Activated naive CD8-positive, alpha-beta T cell treated with anti-CD3 and anti-CD28 coated beads, Interleukin-2, amount 50 U/mL, for 24 hours (primary cell): ENCODE measurements at places on chromosomes 12 and 14.

DNA sequence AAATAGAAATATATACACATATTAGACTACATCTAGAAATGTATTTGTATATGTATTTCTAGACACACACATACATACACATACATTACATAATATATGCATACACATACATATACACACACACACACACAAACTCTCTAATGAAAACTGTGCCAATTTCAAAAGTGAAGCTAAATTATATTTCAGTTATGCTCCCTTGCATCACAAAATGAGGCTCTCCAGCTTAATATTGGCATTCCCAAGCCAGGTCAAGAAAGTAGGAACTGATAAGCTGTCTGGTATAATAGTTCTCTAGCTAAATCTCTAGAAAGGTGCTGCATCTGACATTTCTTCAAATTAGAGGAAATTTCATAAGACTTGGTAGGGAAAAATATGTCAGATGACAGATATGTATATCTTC lies 56.9 kb downstream of the GARIN6 start:
- no peaks in the 10 kb centered on the region for H3K27me3 ChIP-seq
- no peak overlapping the region for H3K27ac ChIP-seq
- no peak for DNase-seq
- no peak overlapping the region for H3K4me3 ChIP-seq
- no peaks in the 10 kb centered on the region for H3K4me1 ChIP-seq
- H3K36me3 ChIP-seq = no peaks in the 10 kb centered on the region

DNA sequence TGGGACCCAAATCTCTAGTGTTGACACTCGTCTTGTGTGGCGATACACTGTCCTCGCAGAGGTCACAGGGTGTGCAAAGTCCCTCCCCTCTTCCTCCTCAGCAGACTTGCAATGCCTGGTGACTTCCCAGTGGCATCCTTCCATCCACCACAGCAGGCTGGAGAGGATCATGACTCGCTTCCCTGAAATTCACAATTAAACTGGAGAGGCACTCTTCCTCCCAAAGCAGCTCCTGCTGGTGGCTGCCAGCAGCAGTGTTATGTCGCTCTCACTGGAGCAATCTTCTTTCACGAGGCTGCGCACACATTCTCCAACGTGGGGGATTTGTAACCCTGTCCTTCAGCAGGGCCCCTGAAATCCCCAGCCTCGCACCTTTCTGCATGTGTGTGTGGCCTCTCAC lies 145.2 kb upstream of the TMCC3 start:
- DNase-seq = no peak
- no peak overlapping the region for H3K27ac ChIP-seq
- H3K4me3 ChIP-seq = no peak overlapping the region
- peaks cover 4% of the 10 kb centered on the region for H3K27me3 ChIP-seq
- no peaks in the 10 kb centered on the region for H3K36me3 ChIP-seq
- no peaks in the 10 kb centered on the region for H3K4me1 ChIP-seq

GRCh38 chr14:60014402-60014801 lies 77.3 kb upstream of the PCNX4 start:
- H3K4me1 ChIP-seq = no peaks in the 10 kb centered on the region
- peaks cover 10% of the 10 kb centered on the region for H3K27me3 ChIP-seq
- no peak overlapping the region for H3K27ac ChIP-seq
- no peak overlapping the region for H3K4me3 ChIP-seq
- DNase-seq = no peak

- H3K27me3 ChIP-seq = no peaks in the 10 kb centered on the region
- no peak for DNase-seq
- no peak overlapping the region for H3K27ac ChIP-seq
- H3K36me3 ChIP-seq = peaks cover 12% of the 10 kb centered on the region
- no peak overlapping the region for H3K4me3 ChIP-seq
- H3K4me1 ChIP-seq = peaks cover 19% of the 10 kb centered on the region
Observed at GRCh38 chr12:111953455-111953854, 59.5 kb downstream of the TMEM116 start.

DNA sequence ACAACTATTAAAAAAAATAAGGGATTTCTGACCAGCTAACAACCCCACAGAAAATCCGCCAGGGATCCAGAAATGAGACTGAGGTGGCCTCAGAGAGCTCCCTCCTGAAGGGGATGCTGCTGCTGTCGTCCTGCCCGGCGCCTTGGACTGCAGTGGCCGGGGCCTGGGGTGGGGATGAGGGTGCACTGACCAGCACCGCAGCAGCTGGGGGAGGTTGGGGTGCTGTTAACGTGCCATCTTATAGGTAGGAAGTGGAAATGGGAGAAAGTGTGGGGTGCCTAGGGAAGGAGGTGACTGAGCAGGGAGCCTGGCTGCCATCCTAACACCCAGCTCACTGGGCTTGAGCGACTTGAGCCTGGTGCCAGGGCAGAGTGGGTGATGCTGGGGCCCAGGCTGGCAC lies 32.0 kb downstream of the DDX11 start:
- H3K4me1 ChIP-seq = no peaks in the 10 kb centered on the region
- H3K36me3 ChIP-seq = peaks cover 7% of the 10 kb centered on the region
- H3K4me3 ChIP-seq = no peak overlapping the region
- no peaks in the 10 kb centered on the region for H3K27me3 ChIP-seq

GRCh38 chr12:126781593-126781992 lies 1485.4 kb upstream of the TMEM132C start:
- H3K4me1 ChIP-seq = no peaks in the 10 kb centered on the region
- H3K27ac ChIP-seq = no peak overlapping the region
- H3K36me3 ChIP-seq = no peaks in the 10 kb centered on the region
- H3K27me3 ChIP-seq = no peaks in the 10 kb centered on the region

GRCh38 chr14:80930836-80931389 lies 10.6 kb downstream of the CEP128 start:
- peak; percentile 28 for DNase-seq
- peaks cover 36% of the 10 kb centered on the region for H3K36me3 ChIP-seq
- H3K4me3 ChIP-seq = peak overlapping the region; percentile 43
- peak overlapping the region; percentile 74 for H3K27ac ChIP-seq

- peaks cover under 1% of the 10 kb centered on the region for H3K27me3 ChIP-seq
- H3K27ac ChIP-seq = no peak overlapping the region
- H3K4me1 ChIP-seq = no peaks in the 10 kb centered on the region
- H3K36me3 ChIP-seq = no peaks in the 10 kb centered on the region
Observed at GRCh38 chr12:48302161-48302911, 48.4 kb downstream of the ZNF641 start.

GRCh38 chr12:120539303-120539702 lies 5.1 kb downstream of the RNF10 start:
- peak overlapping the region; percentile 24 for H3K4me3 ChIP-seq
- H3K27me3 ChIP-seq = no peaks in the 10 kb centered on the region
- peaks cover 45% of the 10 kb centered on the region for H3K36me3 ChIP-seq
- H3K4me1 ChIP-seq = peaks cover 63% of the 10 kb centered on the region
- no peak for DNase-seq

DNA sequence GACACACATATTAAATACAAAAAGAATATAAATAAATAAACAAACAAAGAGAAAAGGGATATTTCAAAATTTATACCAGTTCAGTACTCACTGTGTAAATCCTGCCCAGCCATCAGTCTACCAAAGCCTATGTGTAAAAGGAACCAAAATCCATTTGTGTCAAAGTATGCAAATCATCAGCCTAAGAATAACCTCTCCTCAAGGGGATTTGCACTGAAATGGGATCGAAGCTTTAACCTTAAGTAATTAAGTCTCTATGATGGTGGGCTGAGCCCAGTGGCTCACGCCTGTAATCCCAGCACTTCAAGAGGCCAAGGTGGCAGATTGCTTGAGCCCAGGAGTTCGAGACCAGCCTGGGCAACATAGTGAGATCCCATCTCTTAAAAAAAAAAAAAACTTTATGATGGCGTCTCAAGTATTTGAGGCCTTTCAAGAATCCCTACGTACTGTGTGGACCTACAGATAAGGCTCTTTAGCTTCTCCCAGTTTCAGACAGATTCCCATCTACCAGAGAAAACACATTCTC lies 57.8 kb upstream of the METAP2 start:
- no peak overlapping the region for H3K4me3 ChIP-seq
- no peaks in the 10 kb centered on the region for H3K36me3 ChIP-seq
- H3K4me1 ChIP-seq = no peaks in the 10 kb centered on the region
- no peak for DNase-seq
- H3K27ac ChIP-seq = no peak overlapping the region
